Hematopoietic multipotent progenitor cell treated with erythropoietin and hydrocortisone succinate and interleukin-3 and kit ligand, for 15 days (in vitro differentiated cells): ENCODE measurements at places on chromosomes 16 and 17.

GRCh38 chr16:1050516-1050915 lies 22.0 kb upstream of the SSTR5 start:
- DNase-seq: no peak

DNA sequence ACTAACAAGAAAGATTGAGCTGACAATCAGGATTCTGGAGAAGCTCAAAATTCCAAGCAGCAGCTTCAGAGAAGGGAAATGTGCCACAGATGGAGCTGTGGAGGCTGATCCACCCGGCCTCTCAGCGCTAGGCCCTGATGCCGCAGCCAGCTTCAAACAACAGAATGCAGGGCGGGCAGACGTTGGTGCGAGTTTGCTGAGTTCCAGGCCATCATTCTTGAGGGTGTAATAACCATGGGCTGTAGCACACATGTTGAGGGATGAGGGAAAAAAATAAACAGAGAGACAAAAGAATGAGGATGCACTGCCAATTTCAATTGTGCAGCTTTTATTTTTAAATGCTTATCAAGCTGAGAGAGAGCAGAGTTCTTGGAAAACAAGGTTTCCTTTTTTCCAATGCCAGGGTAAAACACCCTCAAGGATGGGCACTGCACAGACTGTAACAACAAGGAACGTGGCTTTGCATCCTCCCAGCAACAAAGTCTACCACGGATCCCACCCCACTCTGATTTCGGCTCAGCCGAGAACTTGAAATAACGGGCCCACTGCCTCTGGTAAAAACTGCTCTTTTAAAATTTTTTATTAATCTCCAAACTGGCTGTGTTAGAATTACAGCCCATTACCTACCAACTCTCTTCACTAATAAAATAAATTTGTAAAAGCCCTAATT lies 90.2 kb downstream of the SMG6 start:
- DNase-seq: no peak

- no peak for DNase-seq
These were observed 2.6 kb downstream of the PARD6A start for GRCh38 chr16:67663151-67663876.

DNA sequence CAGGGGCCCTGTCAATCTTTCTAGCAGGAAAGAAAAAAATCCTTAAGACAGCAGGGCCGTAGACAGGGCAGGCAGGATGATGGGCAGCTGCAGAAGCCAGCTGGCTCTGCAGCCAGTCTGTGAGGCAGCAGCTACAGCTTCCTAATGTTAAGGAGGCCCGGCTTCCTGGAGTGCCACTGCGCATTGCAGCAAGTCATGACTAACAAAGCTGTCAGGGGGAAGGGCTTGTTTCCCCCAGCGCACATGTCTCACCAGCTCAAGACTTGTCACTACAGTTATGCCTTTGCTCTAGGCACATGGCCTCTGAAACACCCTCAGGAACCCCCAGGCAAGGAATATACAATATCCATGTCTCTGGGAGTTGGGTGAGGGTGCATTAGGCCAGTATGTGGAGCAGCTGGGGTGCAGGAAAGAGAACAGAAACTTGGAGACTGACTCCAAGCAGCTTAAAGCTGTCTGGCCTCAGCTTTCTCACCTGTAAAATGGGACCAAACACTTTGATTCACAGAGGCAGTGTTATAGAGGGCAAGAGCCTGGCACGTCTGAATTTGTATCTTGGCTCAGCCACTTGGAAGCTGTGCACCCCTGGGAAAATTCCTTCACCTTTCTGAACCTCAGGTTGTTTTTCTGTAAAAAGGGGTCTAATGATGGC lies 220.0 kb downstream of the HAPSTR1 start:
- no peak for DNase-seq

- DNase-seq: no peak
These were observed 19.7 kb downstream of the ALKBH5 start for GRCh38 chr17:18203308-18203707.

GRCh38 chr16:86324320-86324719 lies 186.0 kb upstream of the FOXF1 start:
- no peak for DNase-seq

DNA sequence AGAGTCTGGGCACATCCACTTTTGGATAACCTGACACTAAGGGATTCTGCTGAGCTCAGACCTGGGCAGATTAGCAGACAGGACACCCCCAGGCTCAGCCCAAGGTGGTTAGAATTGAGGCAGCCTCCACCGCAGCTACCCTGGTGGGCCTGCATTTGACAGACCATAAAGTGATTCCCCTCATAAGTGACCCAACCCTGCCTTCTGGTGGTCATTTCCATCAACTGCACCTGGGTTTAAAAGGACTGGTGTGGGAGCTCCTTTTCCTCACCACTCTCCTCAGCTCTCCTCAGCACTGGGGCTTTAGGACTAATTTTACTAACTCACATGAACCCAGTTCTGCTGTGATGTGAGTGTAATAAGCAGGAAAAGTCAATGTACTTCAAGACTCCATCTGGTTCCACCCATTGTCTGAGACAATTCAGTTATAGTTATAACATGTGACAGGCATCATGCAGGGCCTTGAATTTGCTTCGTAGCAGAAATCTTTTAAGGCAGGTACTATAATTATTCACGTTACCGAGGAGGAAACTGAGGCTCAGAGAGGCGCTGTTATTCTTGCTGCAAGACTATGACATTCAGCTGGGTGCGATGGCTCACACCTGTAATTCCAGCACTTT lies 42.5 kb downstream of the MYH3 start:
- peak; percentile 12 for DNase-seq

GRCh38 chr17:47267354-47267828 lies 13.8 kb downstream of the ITGB3 start:
- DNase-seq: no peak
